Activated T-cell treated with anti-CD3 and anti-CD28 coated beads for 4 hours (primary cell): ENCODE measurements at places on chromosomes 7 and 10.

DNA sequence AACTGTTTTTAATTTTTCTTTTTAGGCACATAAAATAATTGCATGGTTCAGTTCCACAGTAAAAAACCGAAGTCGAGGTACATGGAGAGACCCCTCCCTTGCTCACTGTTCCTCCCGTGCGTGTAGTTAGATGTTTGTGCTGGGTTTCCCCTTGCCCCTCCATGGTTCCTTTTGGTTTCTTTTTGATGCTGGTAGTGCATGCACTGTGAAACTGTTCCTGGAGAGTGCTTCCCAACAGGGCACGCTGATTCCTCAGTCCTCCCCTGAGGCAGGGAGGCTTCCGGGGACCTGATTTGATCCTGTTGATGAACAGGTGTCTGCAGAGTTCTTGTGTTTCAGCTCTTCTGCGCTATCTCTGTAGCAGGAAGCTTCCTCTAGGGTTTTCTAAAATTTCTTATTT, 69.5 kb downstream of the ADCY1 start:
- no peak for DNase-seq

- DNase-seq: no peak
Observed at GRCh38 chr10:110893559-110894179, 21.9 kb downstream of the PDCD4 start.

GRCh38 chr10:96456296-96456840, 57.4 kb downstream of the TLL2 start:
- no peak for DNase-seq

- peak; percentile 4 for DNase-seq
Observed at GRCh38 chr7:111137296-111138192, 46.6 kb downstream of the LRRN3 start.

- no peak for DNase-seq
Observed at GRCh38 chr10:10332786-10333185, 684.9 kb upstream of the CELF2 start.

GRCh38 chr10:48549236-48549635, 55.6 kb downstream of the ARHGAP22 start:
- no peak for DNase-seq

- DNase-seq: no peak
Observed at GRCh38 chr10:70404787-70405036, 767 bp downstream of the EIF4EBP2 start.

- no peak for DNase-seq
Observed at GRCh38 chr10:59342723-59343122, 19.6 kb downstream of the FAM13C start.
